CD4-positive, alpha-beta T cell treated with Interleukin-1 beta for 1 hour (primary cell): ENCODE measurements at places on chromosomes 4 and X.

GRCh38 chr4:185429660-185430059 is 3.9 kb upstream of the UFSP2 start:
- DNase-seq, result no peak

- DNase-seq, result no peak
These were observed 33.7 kb upstream of the VMA21 start for GRCh38 chrX:151363316-151363715.

DNA sequence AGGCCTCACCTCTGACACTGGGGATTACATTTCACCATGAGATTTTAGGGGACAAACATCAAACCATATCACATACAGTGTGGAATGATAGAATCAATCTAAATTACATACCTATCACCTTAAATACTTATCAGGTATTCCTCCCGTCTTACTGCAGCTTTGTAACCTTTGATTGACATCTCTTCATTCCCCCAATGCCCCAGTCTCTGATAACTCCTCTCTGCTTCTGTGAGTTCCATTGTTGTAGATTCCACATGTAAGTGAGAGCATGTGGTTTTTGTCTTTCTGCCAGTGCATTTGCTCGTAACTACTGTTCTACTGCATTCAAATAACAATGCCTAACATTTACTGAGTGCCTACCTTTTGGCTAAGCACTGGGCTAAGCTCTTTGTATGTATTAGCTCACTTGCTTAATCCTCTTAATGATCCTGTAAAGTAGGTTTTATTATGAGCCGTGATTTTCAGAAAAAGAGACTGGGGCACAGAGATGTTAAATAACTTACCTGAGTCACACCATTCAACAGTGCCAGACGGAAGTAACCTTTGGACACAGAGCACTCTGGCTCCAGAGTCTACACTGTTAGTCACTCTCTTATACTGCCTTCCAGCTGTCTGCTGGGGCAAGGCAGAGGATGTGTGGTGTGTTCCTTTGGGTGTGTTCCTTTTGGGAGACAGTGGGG is 63.7 kb upstream of the ESX1 start:
- no peak for DNase-seq

DNA sequence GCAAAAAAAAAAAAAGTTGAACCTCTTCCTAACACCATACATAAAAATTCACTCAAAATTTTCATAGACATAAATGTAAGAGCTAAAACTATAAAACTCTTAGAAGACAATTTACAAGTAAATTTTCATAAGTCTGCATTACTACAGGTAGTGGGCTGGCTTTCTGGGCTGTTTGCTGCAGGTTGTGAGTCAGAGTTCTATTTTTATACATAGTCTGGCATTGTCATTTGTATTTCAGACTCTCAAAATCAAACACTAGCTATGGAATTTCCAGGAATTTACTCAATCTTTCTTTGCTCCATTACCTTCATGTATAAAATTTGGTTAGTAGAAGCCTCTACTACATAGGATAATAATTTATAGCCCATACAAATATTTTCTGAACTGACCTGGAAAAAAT is 227.2 kb downstream of the COX18 start:
- no peak for DNase-seq

DNA sequence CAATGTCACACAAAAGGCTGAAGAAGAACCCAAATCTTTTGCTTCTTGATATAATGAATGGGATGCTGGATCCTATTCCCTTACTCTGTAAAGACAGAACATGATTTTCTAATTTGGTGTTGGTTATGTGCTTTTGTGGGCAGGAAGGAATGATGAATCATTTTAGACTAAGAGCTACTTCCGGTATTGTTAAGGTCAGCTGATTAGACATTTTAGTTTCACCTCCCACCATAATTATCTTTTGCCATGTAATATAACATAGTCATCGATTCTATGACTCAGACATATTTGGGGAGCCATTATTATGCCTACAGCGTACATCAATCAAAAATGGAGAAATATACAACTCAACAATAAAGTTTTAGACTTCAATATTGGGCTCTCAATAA is 265.3 kb downstream of the ZNF674 start:
- no peak for DNase-seq

- DNase-seq, result no peak
These were observed 19.3 kb downstream of the NEK1 start for GRCh38 chr4:169593050-169593560.

- DNase-seq, result no peak
These were observed 24.1 kb downstream of the CXCL8 start for GRCh38 chr4:73764513-73764912.
